ENCODE measurements at places on chromosomes 16 and 17.
A peak's percentile ranks its signal among the peaks of the same experiment; 100 is the strongest.

DNA sequence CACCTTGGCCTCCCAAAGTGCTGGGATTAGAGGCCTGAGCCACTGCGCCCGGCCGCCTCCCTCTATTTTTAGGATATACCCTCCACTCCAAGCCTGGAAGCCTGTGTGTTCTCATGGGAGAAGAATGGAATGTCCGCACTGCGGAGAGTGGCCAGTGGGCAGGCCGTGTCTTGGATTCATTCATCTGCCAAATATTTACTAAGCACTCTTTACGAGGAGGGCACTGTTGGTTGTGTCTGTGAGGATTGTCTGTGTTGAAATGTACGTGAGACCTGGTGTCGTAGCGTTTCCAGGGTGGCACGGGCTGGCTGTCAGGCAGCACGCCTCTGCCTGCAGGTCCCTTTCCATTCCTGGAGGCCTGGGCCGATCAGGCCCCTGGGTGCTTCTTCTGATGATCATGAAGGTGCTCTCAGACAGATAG is 19.2 kb downstream of the PGS1 start:
- no peak for DNase-seq

DNA sequence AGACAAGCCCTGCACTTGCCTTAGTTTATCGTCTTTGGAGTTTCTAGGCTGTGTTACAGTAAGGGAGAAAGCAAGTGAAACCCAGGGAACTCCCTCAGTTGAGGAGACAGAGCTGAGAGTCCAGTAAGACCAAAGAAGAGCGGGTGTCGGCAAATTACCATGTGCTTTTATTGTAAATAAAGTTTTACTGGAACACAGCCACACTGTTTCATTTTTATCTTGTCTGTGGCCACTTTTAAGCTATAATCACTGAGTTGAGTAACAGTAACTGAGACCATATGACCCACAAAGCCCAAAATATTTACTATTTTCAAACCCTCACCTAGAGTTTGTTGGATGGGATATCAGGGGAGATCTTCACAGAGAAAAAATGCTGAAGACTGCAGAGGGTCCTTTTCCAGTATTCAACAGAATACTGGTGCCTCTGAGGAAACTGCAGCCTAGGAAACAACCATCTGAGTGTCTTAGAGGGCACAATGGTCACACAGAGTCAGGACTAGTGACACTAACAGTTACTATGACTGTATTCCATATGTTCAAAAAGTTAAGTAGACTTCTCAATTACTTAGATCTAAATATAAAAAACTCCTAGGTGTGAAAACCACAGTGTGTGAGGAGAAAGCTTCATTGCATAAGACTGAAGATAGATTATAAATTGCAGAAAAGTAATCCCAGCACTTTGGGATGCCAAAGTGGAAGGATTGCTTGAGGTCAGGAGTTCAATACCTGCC is 351.1 kb upstream of the TBX2 start:
- DNase-seq = no peak

DNA sequence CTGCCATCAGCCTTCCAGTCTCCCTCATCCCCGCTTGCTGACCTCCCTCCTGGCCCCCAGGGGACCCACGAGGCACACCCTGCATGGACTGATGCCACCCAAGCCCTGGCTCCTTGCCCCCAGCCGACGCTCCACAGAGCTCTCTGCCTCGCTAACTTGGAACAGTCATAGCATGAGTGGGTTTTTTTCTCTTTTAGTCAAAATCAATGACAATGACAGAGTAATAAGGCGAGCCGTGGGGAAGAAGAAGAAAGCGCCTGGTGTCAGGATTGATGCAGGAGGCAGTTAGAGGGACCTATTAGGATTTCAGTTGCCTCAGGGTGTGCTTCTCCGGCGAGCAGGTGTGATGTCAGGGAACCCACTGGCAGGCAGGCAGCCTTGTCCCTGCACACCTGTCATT is 176.3 kb upstream of the TNRC6C start:
- no peak for DNase-seq

- no peak for DNase-seq
These were observed 18.8 kb downstream of the LGALS3BP start for GRCh38 chr17:78960928-78961327.

GRCh38 chr16:67183-67791 is 5.1 kb downstream of the RHBDF1 start:
- peak; percentile 83 for DNase-seq
